ENCODE measurements at places on chromosomes 5 and 9.

- no peak for DNase-seq
These were observed 146.4 kb downstream of the ENTREP1 start for GRCh38 chr9:69471433-69471832.

DNA sequence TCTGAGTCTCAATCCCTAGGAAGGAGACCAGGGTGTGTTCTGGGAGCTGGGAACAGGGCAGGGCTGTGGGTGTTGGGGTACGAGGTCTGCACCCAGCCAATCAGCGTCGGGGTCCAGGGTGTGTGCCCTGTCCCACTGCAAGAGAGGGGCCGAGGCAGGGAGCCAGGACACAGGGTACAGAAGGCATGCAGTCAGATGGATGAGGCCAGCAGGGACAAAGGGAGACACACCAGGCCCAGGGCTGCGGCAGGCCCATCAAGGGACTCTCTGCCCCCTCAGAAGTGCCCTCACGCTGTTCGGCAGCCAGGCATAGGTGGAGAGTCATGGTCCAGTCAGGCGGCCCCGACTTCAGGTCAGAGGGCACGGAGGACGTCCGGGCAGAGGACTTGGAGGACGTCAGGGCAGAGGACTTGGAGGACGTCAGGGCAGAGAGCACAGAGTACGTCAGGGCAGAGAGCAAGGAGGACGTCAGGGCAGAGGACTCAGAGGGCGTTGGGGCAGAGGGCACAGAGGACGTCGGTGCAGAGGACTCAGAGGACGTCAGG, 28.8 kb upstream of the ADAMTS2 start:
- no peak for DNase-seq

DNA sequence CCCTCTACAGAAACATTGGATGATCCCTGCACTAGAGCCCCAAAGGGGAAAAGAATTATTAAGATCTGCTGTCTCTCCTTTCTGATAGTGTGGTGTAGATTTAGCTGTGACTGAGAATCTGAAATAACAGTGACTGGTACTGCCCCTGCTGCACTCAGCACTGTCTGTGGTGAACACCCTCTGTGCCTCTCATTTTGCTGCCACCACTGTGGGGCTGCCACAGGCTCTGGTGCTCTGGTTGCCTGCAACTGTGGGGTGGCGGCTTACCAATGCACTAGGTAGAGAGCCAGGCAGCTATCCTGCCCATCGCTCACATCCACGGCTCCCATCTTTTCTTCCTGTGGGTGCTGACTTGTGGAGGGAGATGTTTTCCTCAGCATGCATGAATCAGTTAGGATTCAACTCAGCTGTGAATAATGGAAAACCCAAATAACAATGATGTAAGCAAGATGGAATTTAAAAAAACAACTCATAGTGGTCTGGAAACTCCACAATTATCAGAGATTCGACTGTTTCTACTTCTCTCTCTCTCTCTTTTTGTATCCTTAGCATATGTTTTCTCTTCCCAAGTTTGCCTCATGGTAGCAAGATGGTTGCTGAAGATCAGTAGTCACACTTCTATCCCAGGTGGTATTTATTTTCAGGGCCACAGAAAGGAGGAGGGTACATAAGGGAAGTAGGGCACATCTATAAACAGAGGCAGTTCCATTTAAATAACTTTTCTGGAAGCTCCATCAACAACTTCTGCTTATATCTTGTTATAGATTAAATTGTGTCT, 99.8 kb upstream of the DAP start:
- no peak for DNase-seq

GRCh38 chr5:115657125-115657880, 31.5 kb upstream of the TMED7 start:
- DNase-seq = no peak

GRCh38 chr5:3080366-3080765, 328.9 kb upstream of the IRX2 start:
- DNase-seq = no peak

- DNase-seq = no peak
These were observed 4.5 kb downstream of the AK6 start for GRCh38 chr5:69364850-69365249.

- no peak for DNase-seq
These were observed 964.9 kb downstream of the MAT2B start for GRCh38 chr5:164470312-164470711.

DNA sequence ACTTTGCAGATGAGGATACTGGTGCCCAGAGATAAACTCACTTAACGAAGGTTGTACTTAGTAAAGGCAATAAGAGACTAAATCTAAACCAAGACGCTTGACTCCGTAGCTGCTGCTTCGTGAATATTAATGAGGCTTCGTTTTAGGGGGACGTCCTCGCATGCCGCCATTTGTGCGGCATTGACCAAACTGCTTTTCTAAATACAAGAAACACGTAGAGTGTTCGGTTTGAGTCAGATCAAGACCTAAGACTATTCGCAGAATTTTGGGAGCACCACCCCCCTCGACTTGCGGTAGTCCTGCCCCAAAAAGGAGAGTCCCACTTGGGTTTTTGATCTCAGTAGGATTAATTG, 1.1 kb downstream of the NPM1 start:
- DNase-seq = no peak

GRCh38 chr5:165881259-165881658, 2375.8 kb downstream of the MAT2B start:
- no peak for DNase-seq

GRCh38 chr5:53932351-53932750, 371.9 kb downstream of the NDUFS4 start:
- DNase-seq = no peak

DNA sequence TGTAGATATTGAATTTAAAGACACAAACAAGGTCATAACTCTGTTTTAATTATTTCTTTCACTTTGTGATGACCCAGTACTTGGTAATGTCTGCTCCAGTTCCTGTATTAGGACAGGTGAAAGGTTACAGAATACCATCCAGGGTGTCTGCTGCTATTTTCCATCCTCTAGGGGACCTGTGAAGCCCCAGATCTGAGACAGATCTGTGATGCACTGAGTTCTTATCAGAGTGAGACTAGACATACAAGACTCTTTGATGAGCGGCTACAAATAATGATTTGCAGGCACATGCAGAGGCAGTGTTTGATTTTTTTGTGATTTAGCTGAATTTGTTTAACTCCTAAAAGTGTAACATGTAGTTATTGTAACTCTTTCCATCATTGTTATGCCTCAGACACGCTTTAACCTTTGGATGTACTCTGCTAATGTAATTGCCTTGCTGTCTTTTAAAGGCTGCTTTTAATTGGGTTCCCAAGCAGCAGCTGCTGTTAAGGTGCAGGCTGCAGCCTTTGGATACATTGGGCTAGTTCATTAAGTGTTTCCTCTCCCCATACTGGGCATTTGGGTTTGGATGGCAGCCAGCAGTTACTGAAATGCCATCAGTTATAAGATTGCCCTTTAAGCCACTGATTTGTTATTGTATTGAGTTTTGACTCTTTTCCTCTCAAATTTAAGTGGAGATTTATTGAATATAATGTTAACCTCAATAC, 63.3 kb downstream of the RASGRF2 start:
- no peak for DNase-seq

GRCh38 chr9:10252174-10252573, 360.6 kb downstream of the PTPRD start:
- DNase-seq = no peak

DNA sequence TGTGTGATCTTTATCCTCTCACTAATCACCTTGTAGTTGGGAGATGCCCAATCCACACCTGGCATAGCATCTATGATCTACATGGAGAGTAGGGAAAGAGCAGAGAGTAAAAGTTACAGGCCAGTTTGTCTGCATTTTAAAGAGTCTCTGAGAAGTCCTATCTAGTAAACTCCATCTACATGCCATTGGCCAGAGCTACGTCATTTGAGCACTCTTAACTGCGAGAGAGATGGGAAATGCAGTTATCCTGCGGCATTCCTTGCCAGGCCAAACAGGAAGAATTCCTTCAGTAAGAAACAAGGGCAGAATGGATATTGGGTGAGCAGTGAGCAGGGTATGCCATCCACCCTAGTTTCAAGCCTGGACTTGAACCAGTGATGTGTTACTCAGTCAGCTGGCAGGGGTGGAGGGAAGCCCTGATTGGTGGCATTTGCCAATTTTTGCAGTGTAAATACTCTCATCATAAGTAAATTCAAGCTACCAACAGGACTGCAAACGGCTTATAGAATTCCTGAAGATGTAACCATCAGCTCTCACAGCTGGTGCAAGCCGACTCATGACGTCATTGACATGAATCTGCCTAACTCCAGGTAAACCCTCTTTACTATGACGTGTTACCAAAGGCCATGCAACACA, 156.8 kb upstream of the MSX2 start:
- no peak for DNase-seq

GRCh38 chr5:172630482-172630881, 10.6 kb upstream of the NEURL1B start:
- no peak for DNase-seq

DNA sequence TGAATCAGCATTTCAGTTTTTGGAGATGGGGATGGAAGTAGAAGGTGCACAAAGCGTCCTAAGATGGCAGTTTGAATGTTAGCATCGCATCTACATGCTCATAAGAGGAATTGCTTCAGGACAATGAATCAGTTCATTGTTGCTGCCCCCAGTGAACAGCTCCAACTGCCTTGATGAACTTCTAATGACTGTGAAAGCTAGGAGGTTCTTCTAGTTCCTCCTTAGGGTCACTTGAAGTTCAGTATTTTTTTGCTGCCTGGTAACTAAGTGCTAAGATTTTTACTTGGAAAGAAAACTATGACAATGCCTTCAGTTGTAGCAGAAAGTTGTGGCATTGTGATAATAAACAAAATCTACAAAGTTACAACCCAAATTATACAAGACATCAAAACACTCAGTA, 271.6 kb downstream of the RAB3C start:
- no peak for DNase-seq

DNA sequence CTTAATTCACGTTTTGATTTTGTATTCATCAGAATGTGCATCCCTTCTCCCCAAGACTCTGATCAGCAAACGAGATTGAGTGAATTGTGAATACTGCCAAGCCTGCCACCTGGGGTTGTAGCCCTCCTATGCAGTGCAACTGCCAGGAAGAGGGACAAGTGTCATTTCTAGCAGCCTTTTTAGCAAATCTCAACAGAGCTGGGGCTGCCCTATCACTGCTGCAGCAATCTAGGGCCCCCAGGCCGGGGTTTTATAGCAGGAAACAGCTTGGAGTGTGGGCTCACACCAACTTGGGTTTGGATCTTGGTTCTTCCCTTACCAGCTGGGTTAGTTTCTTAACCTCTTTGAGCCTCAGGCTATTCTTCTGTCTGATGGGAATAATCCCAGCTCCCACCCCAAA, 4.0 kb downstream of the CSF1R start:
- no peak for DNase-seq

- no peak for DNase-seq
These were observed 11.3 kb upstream of the DIPK1B start for GRCh38 chr9:136700959-136701667.

GRCh38 chr5:14114615-14115251, 28.4 kb upstream of the TRIO start:
- no peak for DNase-seq

GRCh38 chr5:132027027-132027426, 15.6 kb upstream of the ACSL6 start:
- DNase-seq = no peak

- no peak for DNase-seq
These were observed 191.9 kb upstream of the GAS1 start for GRCh38 chr9:87139099-87139730.

DNA sequence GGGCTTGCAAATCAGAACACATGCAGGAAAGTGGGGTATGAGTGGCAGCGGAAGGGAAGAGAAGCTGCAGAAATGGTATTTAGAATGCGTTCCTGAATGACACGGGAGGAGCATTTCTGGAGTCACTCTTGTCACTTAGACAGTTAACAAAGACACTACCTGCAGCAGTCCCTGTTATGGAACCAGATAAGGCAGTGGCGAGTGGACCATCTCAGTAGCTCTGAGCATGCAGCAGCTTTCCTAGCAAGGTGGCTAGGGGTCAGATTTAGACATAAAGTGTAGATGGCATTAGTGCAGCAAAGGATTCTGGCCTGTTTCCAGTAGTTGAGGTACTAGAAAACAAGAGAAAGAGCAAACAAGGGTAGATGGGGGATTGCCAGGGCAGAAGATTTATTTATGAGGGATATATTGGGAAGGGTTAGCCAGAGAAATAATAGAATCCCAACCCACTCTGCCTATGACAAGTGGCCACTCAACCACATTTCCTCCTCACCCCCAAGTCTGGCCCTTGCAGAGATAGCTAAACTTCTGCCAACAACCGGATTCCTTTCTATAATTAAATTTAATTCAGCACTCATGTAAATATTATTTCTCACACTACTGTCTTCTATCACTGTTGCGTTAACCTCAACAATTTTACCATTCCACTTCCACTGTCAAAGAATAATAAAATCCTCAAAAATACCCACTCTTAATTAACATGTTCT, 201.6 kb downstream of the DCP2 start:
- DNase-seq = no peak

GRCh38 chr9:74083681-74084433, 413.3 kb upstream of the RORB start:
- DNase-seq = no peak

- DNase-seq = no peak
These were observed 3.2 kb downstream of the MROH2B start for GRCh38 chr5:41067714-41068568.

GRCh38 chr5:116379306-116379705, 195.3 kb downstream of the SEMA6A start:
- DNase-seq = no peak

GRCh38 chr5:66608501-66608900, 12.3 kb downstream of the MAST4 start:
- DNase-seq = no peak

DNA sequence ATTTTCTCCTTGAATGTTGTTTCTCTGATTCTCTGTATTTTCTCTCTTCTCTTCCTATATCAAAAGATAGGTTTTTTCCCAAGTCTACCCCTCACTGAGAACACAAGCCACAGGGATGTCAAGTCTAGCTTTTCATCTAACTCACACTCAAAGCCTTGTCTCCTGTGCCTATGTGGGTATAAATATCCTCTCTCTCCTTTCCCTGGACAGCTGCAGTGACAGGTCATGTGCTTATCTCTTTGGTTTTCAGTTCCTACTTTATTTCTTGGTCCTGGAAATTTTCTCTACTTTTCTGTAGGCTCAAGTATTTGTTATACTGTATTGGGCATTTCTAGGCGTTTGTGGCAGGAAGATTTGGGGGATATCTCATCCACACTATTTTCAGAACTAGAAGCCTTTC, 182.4 kb upstream of the MVB12B start:
- DNase-seq = no peak

GRCh38 chr5:89534331-89534730, 651.3 kb upstream of the MEF2C start:
- no peak for DNase-seq

GRCh38 chr9:129177791-129178567, at the start of gene IER5L:
Gene IER5L (minus strand): TSS chr9:129178261. CDS start chr9:129178052, 209 bp downstream.
- peak; percentile 73 for DNase-seq

- DNase-seq = no peak
These were observed 10.8 kb downstream of the TNFSF8 start for GRCh38 chr9:114919611-114920010.

GRCh38 chr9:93492327-93492726, 38.9 kb upstream of the FAM120AOS start:
- DNase-seq = no peak

- no peak for DNase-seq
These were observed 592.1 kb downstream of the TLE4 start for GRCh38 chr9:80163889-80164288.
